ENCODE measurements at places on chromosomes 16 and 17.
A peak's percentile ranks its signal among the peaks of the same experiment; 100 is the strongest.

GRCh38 chr16:50809561-50809960 is 67.7 kb downstream of the CYLD start:
- DNase-seq, result no peak

DNA sequence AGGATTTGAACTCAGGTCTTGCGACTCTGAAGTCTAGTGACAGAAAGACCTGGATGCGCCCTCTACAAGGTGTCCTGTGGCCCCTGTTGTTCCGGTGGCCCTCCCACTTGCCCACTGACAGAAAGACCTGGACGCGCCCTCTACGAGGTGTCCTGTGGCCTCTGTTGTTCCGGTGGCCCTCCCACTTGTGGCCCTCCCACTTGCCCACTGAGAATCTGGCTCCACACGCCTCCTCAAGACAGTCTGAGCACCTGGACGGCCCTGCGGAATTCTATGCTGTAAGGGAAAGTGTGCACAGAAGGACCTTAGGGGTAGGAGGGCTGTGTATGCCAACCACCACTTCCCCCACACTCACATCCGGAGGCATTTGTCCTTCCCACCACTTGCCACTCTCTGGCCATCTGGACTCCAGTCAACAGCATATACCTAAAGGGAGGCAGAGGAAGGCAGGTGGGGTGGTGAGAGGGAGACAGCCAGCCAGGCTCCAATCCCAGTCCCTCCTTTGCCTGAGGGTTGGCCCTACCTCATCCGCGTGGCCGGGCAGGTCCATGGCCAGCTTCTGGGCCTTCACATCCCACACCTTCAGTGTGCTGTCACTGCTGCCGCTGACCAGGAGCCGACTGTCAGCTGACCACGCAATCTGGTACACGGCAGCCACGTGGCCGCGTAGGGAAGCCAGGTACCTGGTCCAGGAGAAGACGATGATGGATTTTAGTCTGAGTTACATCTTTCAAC is 9.1 kb downstream of the NLE1 start:
- DNase-seq, result no peak

GRCh38 chr16:72739577-72739976 is 308.4 kb downstream of the ZFHX3 start:
- DNase-seq, result peak; percentile 14

GRCh38 chr17:4807605-4808377 is 839 bp downstream of the PLD2 start:
- no peak for DNase-seq

GRCh38 chr16:81649561-81650184 is 129.4 kb upstream of the PLCG2 start:
- DNase-seq, result no peak

DNA sequence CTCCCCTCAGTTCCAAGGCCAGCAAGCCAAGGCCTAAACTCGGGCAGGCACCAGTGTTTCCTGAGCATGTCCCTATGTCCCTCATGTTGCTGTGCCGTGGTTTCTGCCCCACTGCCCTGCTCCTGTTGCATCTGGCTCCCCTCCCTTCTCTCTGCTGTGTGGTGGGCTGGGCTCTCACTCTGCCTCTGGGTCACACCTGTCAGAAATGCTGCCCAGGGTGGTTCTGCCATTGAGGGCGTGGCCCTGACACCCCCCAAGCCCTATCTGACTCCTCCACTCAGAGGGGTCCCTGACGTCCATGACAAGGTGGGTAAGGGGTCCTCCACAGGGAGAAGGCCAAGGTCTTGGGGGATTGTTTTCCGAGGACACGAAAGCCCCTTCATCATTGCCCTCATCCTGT is 9.2 kb upstream of the ITGA3 start:
- no peak for DNase-seq

DNA sequence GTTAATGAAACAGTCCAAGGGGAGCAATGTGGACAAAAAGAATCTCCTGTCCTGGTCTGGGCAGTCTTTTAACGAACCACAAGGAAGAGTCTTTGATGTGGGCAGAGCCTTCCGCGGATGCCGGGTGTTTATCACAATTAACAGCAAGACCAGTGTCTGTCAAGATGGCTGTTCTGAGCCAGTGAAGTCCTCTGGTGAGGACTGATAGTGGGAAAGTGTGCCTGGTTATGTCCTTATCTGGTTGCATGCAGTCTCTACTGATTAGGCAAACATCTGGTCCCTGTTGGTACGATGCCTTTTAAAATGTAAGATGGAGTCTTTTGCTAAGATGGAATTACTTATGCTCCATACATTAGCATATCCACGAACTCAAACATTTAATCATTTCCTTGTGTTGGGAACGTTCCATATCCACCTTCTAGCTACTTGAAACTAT is 88.5 kb downstream of the ZNF18 start:
- DNase-seq, result no peak

DNA sequence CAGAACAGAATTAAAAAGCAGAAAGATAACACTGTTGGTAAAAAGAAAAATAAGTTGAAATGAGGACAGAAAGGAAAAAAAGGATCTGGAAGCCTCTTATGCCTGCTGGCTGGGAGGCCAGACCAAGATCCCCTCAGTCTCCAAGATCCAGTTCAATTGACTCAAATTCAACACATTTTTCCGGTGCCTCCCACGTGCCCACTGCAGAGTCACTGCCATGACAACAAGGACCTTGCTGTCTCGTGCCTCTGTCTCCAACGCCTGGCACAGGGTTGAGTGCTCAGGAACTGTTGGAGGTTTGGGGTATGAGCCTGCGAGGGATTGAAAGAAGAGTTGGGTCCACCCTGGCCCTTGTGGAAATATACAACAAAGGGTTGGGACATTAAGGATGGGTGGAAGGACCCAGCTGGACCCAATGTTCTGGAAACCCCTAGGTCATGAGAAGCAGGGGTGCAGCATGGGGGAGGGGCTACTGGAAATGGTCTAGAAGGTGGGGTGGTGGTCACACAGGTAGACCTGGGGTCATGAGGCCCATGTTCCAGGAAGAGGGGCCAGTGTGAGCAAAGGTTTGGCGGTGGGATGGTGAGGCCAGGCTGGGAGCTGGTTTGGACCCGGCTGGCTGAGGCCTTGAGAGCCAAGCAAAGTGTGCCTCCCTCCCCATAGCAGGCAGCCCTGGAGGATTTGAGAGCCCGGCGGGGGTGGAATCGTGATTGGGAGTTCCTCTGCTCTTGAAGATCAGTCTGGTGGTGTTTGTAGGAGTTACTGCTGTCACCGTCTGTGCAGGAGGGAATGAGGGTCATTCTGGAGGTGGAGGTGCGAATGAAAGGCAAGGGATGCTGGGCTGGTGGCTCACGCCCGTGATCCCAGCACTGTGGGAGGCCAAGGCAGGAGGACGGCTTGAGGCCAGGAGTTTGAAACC is 1.3 kb downstream of the IL34 start:
- no peak for DNase-seq

- no peak for DNase-seq
Observed at GRCh38 chr17:65103896-65104295, 33.3 kb upstream of the RGS9 start.

DNA sequence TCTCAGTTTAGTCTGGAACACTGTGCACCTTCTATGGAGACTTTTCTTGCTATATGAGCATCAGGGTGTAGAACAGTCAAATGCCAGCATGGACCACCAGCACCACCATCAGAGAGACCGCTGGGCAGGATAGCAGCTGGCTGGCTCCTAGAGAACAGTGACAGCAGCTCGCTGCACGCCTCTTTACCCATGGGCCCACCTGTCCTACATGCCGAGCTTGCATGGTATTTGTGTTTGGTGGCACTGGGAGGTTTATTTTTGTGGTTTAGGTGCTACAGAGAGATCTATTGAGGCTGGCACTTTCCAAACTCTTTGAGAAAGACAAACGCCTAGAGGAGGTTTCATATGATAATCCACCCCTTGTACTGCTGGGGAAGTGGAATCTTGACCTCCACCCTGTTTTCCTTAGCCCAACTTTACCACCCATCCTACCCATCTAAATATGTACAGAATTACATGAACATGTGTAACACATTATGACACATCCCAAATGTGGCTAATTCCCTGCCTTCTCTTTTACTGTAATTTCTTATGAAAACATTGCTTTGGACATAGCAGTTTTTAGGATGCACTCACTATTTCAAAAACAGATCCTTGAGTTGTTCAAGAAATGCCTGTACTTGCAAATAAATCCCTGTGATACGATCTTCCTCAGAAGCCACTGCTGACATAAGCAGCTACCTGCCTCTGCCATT is 46.3 kb downstream of the COG7 start:
- DNase-seq, result peak; percentile 32

GRCh38 chr17:13484020-13484419 is 117.7 kb downstream of the HS3ST3A1 start:
- peak; percentile 73 for DNase-seq

- DNase-seq, result peak; percentile 99
Observed at GRCh38 chr17:8488901-8489300, 53.2 kb downstream of the NDEL1 start.

All from fibroblast of mammary gland (primary cell).